ENCODE measurements at places on chromosomes 7 and 10.

DNA sequence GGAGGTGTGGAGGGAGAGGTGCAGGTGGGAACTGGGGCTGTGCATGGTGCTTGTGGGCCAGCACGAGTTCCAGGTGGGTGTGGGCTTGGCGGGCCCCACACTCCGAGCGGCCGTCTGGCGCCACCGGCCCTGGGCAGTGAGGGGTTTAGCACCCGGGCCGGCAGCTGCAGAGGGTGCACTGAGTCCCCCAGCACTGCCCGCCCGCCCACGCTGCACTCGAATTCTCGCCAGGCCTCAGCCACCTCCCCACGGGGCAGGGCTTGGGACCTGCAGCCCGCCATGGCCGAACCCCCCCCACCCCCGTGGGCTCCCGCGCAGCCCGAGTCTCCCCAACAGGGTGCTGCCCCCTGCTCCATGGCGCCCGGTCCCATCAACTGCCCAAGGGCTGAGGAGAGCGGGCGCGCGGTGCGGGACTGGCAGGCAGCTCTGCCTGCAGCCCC lies 810.2 kb downstream of the PCDH15 start:
- no peak for DNase-seq

DNA sequence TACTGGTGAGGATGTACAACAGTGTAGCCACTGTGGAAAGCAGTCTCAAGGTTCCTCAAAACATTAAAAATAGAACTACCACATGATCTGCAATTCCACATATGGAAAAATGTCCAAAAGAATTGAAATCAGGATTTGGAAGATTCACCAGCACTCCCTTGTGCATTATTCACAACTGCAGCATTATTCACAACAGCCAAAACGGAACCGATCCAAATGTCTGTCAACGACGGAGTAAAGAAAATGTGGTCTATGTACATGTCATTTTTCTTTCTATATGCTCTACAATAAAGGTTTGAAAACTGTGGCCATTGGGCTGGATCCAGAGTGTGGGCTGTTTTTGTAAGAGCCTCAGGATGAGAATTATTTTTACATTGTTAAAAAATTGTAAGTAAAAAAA lies 1206.1 kb upstream of the CELF2 start:
- DNase-seq = no peak

DNA sequence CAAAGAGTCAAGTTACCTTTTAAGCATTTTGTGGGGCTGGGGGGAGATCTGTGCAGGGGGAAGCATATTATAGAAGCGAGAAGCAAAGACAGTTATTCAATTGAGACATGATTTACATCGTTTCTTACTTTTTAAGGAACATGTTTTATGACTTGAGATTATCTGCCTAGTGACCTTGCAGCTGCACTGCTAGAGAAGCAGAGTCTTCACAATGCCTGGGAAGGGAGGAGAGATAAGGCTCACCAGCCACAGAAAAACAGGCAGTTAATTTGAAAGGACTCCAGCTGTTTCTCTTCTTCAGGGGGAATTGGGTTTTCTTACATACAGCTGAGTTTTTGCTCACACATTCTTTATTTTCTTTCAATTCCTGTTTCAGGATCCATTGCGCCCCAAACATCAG lies 31.0 kb downstream of the PHYH start:
- DNase-seq = no peak

GRCh38 chr7:43495572-43495971 lies 87.3 kb upstream of the STK17A start:
- DNase-seq = no peak

DNA sequence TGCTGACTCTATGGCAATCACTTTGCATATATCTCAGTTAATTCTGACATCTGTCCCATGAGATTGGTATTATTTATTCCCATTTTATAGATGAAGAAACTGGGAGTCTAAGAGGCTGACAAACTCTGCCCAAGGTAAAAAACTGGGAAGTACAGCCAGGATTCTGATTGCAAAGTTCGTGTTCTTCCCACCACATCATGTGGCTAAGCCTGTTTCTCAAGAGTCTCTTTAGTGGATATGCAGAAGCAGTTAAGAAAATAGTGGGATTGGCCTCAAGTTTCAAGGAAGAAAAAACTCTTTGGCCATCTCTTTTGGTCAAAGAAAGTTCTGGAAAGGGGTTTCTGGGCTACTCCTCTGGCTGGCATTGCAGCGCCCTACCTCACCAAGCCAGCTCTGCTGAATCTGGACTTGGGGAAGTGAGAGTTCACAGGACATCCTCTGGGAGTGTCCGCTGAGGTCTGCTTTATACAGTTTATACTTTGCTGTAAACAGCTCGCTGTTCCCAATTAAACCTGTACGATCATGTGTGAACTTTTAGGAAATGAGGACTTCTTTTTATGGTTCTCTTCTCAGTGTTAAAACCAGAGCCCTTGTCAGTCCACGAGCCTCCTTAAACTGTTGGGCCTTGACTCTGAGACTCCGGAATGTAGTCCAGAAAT lies 12.2 kb upstream of the BMPR1A start:
- DNase-seq = no peak

- DNase-seq = no peak
These were observed 104.2 kb downstream of the WNT2 start for GRCh38 chr7:117218700-117219099.

DNA sequence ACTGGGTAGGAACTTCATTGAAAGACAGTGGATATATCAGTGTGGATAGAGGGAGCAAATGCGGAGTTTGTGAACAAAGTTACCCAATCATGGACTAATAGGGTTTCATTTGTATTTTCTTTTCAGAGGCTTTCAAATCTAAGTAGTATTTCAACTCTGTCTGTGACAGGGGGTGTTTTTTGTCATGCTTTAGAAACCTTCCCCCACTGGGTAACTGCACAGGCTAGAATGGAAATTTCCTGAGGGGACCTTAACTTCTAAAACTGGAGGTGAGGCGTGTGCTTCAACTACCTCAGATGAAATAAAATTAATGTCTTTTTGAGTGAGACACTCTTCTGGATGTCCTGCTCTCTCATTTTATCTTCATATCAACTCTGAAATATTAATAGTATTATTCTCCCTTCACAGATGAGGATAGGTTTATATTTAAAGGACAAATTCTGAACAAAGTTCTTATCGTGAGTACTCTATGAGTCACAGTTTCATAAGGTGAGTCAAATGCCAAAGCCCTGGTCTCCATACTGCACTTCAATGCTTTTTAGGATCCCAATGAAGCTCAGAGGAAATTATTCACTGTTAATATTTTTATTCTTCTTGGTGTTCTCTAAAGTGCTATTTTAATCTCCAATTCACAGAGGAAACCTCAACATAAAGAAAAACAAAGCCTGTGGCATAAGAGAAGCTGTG lies 770.6 kb downstream of the CCSER2 start:
- no peak for DNase-seq

- no peak for DNase-seq
These were observed 23.9 kb downstream of the ST7 start for GRCh38 chr7:116977172-116977571.

All from activated T-cell treated with anti-CD3 and anti-CD28 coated beads, Interleukin-2, amount 50 U/mL, for 1 hour (primary cell).